ENCODE measurements at places on chromosomes 1 and 21.

DNA sequence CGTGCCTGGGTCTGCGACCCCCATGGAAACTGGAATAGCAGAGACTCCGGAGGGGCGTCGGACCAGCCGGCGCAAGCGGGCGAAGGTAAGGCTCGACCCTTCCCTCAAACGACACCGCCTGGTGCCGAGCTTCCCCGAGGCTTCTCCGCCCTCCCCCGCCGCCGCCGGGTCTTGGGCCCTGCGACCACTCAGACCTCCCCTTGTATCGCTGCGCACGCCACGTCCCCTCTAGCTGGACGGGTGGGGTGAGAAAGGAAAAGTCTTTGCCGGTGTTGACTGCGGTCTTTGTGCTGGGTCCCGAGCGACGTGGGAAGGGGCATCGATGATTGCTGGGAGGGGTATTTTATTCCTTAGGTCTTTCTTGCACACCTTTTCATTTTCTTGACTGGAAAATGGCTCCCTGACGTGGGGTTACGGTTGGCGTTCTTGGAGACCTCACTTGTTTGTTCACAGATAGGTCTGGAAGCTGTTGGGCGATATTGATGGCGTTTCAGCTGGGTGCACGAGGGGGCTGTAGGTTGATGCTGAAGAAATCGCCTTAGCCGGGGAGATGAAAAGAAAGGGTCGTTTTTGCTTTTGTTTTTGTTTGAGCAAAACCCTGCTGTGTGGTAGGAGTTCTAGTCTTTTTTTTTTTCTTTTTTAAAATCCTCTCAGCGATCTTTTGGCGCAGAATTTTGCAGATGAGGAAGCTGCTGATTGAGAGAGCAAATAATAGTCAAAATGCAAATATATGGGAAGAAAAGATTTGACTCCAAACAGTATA lies 776 bp downstream of the KDM1A start:
- no peak for DNase-seq

GRCh38 chr21:38741950-38742256 lies 63.8 kb upstream of the ETS2 start:
- DNase-seq: no peak

DNA sequence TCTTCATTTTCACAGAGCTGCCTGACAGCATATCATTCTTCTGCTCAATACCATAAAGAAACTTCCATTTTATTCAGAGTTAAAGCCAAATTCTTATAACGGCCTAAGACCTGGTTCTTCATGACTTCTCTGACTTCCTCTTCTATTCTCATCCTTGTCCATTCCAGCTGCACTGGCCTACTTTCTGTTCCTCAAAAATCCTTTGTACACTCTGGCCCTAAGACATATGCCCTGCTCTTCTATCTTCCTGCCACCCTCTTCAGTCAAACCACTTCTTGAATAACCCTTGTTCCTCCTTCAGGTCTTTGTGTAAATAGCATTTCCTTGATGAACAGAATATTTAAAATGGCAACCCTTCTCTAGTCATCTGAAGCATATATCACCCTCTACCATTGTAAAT lies 1338.7 kb upstream of the ADGRL2 start:
- no peak for DNase-seq

- DNase-seq: no peak
Observed at GRCh38 chr1:72670902-72671301, 388.6 kb upstream of the NEGR1 start.
